ENCODE measurements at places on chromosomes 5 and 9.
A peak's percentile ranks its signal among the peaks of the same experiment; 100 is the strongest.

DNA sequence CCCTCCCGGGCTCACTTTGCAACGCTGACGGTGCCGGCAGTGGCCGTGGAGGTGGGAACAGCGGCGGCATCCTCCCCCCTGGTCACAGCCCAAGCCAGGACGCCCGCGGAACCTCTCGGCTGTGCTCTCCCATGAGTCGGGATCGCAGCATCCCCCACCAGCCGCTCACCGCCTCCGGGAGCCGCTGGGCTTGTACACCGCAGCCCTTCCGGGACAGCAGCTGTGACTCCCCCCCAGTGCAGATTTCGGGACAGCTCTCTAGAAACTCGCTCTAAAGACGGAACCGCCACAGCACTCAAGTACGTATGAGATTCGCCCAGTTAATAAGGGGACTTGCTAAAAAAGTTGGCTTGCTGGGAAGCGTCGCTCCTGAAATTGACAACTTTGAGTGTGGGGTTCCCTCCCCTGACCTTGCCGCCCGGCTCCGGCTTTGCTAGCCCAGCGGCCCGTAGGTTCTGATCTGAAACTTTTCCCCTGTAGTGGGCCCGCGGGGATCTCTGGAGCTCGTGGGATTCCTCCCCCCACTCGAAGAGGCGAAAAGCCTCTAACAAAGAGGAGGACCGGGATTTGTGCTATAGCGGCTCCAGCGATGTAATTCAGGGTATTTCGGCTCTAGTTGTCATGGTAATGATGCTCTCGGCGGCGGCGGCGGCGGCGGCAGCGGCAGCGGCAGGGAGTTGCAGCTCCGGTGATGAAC, 572 bp downstream of the NR4A3 start:
- peaks cover 61% of the 10 kb centered on the region for H3K4me1 ChIP-seq
- peak; percentile 56 for DNase-seq
- peaks cover 46% of the 10 kb centered on the region for H3K36me3 ChIP-seq
- peak overlapping the region; percentile 100 for H3K4me3 ChIP-seq
- H3K27ac ChIP-seq = peak overlapping the region; percentile 99

DNA sequence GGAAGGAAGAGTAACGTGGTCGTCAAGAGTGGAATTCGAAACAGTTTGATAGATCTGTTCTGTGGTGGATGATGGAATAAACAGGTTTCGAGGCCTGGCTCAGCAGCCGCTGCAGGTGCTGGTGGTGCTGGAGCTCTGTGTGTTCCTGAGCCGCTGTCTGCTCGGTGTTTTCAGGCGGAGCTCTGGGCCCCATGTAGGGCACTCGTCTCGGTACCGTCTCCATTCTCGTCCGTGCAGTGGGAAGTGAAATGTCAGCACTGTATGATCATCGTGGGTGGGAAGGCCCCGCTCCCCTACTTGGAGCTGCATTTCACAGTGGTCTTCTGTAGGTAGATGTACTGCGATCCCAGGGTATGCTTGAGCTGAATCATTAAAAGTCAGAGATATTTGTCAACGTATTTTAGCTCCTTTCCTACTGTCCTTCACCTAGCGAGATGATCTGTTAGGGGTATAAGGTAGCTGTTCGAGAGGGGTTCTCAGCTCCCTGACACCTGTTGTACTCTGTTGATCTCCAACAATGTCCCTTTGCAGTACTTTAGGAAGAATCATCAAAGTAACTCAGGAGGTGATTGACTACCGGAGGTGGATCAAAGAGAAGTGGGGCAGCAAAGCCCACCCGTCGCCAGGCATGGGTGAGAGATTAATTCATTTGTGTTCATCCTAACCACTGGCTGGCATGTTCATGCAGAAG, 35.9 kb downstream of the TENT4A start:
- no peaks in the 10 kb centered on the region for H3K27me3 ChIP-seq
- no peak overlapping the region for H3K27ac ChIP-seq
- peaks cover 4% of the 10 kb centered on the region for H3K4me1 ChIP-seq

- no peak for DNase-seq
- no peaks in the 10 kb centered on the region for H3K27me3 ChIP-seq
- no peak overlapping the region for H3K27ac ChIP-seq
- H3K4me1 ChIP-seq = peaks cover 6% of the 10 kb centered on the region
- H3K4me3 ChIP-seq = no peak overlapping the region
- no peaks in the 10 kb centered on the region for H3K36me3 ChIP-seq
These were observed 658.5 kb downstream of the BNC2 start for GRCh38 chr9:16211946-16212345.

DNA sequence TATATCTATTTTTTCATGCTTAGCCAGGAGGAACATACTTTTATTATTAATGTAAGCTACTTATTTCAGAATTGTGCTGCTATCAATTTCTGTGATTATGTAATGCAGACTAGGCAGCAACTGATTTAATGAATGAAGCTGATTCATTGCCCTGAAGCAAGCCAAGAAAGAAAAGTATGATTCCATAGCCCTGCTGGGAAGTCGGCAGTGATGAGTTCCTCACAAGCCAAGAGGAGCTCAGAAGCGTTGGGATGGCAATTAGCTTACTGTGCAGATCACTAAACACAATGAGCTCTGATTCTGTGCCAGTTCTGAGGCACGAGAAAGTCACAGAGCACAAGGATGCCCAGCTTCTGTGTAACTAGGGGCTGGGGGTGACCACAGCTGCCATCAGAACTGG, 254.3 kb upstream of the KLF9 start:
- peaks cover 13% of the 10 kb centered on the region for H3K4me1 ChIP-seq
- H3K27ac ChIP-seq = no peak overlapping the region
- H3K36me3 ChIP-seq = no peaks in the 10 kb centered on the region
- H3K27me3 ChIP-seq = no peaks in the 10 kb centered on the region
- DNase-seq = no peak
- H3K4me3 ChIP-seq = no peak overlapping the region

- no peaks in the 10 kb centered on the region for H3K4me1 ChIP-seq
- H3K27ac ChIP-seq = no peak overlapping the region
These were observed 545.8 kb upstream of the CDH10 start for GRCh38 chr5:25190521-25191000.

DNA sequence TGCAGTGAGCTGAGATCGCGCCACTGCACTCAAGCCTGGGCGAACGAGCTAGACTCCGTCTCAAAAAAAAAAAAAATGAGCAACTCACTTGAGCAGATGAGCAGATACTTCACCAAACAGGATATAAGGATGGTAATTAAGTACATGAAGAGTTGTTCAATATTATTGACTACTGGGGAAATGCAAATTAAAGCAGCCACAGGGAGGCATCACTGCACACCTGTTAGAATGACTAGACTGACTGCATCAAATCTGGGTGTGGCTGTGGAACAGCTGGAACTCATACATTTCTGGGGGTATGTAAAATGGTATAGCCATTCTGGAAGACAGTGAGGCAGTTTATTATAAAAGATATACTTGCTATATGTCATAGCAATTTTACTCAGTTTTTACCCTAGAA, 93.0 kb downstream of the WNK2 start:
- no peak for DNase-seq
- no peaks in the 10 kb centered on the region for H3K4me1 ChIP-seq
- peaks cover 11% of the 10 kb centered on the region for H3K27me3 ChIP-seq
- peaks cover 1% of the 10 kb centered on the region for H3K36me3 ChIP-seq

DNA sequence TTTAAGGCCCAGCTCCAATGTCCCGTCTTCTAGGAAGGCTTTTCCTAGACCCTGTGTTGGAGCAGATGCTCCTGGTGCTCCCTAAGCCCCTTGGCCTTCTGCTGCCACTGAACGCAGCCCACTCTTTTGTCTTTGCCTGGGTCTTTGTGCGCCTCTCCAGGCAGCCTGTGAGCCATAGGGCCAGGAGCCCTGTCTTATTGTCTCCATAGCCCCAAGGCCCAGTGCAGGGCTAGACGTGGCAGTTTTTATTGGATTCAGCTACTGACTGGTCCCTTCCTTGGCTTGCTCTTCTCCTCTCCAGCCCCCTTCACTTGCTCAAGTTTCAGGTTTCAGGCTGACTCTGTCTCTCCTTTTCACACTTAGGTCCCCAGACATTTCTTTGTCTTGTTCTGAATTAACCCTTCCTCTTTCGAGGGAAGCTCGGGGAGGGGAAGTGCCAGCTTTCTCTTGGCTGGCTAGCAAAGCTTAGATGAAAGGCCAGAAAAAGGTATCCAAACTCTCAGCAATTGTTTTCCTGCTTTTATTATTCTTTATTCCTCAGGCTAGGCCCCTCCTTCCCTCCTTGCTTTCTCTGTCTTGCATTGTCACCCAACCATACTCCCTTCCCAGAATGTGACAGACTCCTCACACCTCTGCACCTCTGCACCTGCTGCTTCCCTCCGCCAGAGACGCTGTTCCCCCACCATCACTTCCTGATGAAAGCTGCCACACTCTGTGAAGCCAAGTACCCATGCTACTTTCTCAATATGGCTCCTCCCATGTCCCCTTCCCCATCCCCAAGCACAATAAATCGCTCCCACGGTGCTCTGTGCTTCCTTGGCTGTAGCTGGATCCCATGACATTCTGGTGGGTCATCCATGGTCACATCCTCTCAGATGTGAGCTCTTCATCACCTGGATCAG, 101.6 kb upstream of the CPEB4 start:
- H3K36me3 ChIP-seq = no peaks in the 10 kb centered on the region
- H3K27ac ChIP-seq = no peak overlapping the region
- no peaks in the 10 kb centered on the region for H3K27me3 ChIP-seq
- peaks cover 33% of the 10 kb centered on the region for H3K4me1 ChIP-seq
- no peak for DNase-seq

GRCh38 chr9:26548781-26549290, 343.8 kb downstream of the CAAP1 start:
- no peaks in the 10 kb centered on the region for H3K4me1 ChIP-seq
- no peak overlapping the region for H3K27ac ChIP-seq
- H3K36me3 ChIP-seq = no peaks in the 10 kb centered on the region
- no peaks in the 10 kb centered on the region for H3K27me3 ChIP-seq
- DNase-seq = no peak

GRCh38 chr5:135008556-135008955, 25.5 kb downstream of the PITX1 start:
- H3K27me3 ChIP-seq = no peaks in the 10 kb centered on the region
- H3K4me1 ChIP-seq = no peaks in the 10 kb centered on the region
- H3K36me3 ChIP-seq = no peaks in the 10 kb centered on the region
- H3K27ac ChIP-seq = no peak overlapping the region

DNA sequence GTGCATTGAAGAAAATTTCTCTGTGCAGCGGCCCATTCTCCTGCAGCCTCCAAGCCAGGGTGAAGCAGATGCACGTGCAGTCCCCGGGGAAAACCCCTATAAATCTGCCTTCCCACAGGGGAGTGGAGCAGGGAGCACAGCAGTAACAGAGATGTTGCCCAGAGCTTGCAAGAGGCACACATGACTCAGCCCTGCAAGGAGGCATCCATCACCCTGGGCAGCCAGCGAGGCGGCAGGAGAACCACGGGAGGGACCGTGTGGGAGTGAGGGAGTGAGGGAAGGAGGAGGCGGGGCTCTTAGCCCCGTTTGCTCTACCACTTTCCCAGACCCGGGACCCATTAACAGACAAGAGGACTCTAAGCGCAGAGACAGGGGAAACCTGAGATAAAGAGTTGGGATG, 96.2 kb upstream of the ARAP3 start:
- no peak overlapping the region for H3K4me3 ChIP-seq
- no peaks in the 10 kb centered on the region for H3K36me3 ChIP-seq
- peaks cover 19% of the 10 kb centered on the region for H3K4me1 ChIP-seq
- H3K27ac ChIP-seq = peak overlapping the region; percentile 23

- H3K36me3 ChIP-seq = no peaks in the 10 kb centered on the region
- no peak for DNase-seq
- H3K4me1 ChIP-seq = peaks cover under 1% of the 10 kb centered on the region
- H3K27me3 ChIP-seq = no peaks in the 10 kb centered on the region
- H3K4me3 ChIP-seq = no peak overlapping the region
These were observed 79.3 kb downstream of the KLHL3 start for GRCh38 chr5:137656558-137656957.

DNA sequence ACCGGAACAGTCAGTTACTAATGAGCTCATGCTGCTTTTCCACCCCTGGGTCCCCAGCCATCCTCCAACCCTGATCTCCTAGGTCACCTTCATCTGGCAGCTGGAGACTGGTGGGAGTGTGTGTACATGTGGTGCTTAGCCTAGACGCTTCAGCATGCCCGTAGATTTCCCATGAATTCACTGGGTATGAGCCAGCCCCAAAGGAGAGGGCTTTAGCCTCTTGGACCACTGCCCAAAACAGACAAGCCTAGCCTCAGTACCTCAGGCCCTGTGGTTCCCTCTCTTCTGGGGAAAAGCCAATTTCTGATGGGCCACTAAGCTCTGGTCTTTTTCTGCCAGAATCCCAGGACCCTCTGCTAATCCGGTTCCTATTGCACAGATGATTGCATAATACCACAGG, 48.0 kb upstream of the ASTN2 start:
- peaks cover 2% of the 10 kb centered on the region for H3K27me3 ChIP-seq
- no peak for DNase-seq
- H3K36me3 ChIP-seq = no peaks in the 10 kb centered on the region
- H3K4me1 ChIP-seq = no peaks in the 10 kb centered on the region
- H3K4me3 ChIP-seq = no peak overlapping the region

DNA sequence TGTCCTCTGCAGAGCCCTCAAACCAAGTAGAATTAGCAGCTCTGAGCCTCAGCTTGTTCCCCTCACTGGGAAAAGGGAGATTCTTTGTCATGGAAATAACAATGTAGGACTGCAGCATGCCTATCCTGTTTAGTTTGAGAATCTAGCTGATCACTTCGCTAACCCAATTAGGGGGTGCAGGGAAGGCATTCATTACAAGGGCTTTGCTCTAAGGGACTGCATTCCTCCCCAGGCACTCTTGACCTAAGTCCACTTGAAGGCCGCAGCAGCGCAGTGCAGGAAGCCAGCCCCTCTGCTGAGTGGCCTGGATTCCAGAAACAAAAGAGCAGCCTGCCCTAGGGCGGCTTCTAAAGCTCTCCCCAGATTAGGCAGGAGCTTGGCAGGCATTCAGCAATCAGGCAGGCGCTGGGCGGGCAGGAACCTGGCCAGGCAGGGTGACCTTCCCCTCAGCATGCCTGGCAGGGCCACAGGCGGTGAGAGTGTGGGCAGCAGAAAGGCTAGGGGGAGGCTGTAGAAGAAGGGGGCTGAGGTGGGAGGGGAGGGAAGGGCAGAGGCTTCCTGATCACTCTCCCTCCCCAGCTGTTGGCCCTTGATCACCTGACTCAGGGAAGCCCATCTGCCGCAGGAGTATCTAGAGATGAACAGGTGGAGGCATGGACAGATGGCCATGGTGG, 24.8 kb downstream of the CCNJL start:
- H3K4me3 ChIP-seq = no peak overlapping the region
- H3K36me3 ChIP-seq = no peaks in the 10 kb centered on the region
- no peaks in the 10 kb centered on the region for H3K27me3 ChIP-seq
- DNase-seq = no peak
- H3K27ac ChIP-seq = no peak overlapping the region
- no peaks in the 10 kb centered on the region for H3K4me1 ChIP-seq

DNA sequence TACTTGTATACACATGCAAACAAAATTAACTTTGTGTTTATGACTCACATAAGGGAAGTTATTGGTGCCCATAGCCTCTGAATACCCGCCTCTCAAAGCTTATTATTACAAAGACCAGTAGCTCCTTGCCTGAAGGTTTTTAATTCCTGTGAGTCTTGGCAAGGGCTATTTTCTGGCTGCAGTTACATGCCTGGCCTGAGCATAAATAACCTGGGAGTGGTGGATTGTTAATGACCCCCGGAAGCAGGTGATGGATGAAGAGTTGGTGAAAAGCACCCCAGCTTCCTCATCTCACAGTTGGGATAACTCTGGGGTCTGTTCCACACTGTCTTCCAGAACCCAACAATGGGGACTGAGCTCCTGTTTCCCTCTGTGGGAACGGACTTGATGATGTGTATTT, 594.5 kb downstream of the PDE4D start:
- no peak for DNase-seq
- H3K27ac ChIP-seq = no peak overlapping the region
- H3K36me3 ChIP-seq = no peaks in the 10 kb centered on the region

- no peaks in the 10 kb centered on the region for H3K36me3 ChIP-seq
- H3K27me3 ChIP-seq = no peaks in the 10 kb centered on the region
- no peaks in the 10 kb centered on the region for H3K4me1 ChIP-seq
- no peak for DNase-seq
- H3K4me3 ChIP-seq = no peak overlapping the region
These were observed 1012.5 kb downstream of the NR2F1-AS1 start for GRCh38 chr5:92568522-92568921.
